ENCODE measurements at places on chromosomes 12 and 14. TPM values are rescaled to one million over a fixed set of nuclear protein-coding genes. Genes with fewer than 3 reads are reported as not detected.

The KRT82 gene
- not detected for total RNA-seq

- no peaks in the 10 kb centered on the region for H3K36me3 ChIP-seq
- no peak overlapping the region for H3K27ac ChIP-seq
- DNase-seq = no peak
- H3K4me3 ChIP-seq = no peak overlapping the region
Observed at GRCh38 chr14:104307627-104308401, 169.4 kb downstream of the KIF26A start.

- no peaks in the 10 kb centered on the region for H3K4me1 ChIP-seq
- H3K4me3 ChIP-seq = no peak overlapping the region
- DNase-seq = no peak
Observed at GRCh38 chr14:58872061-58872460, 234.3 kb downstream of the DACT1 start.

GRCh38 chr14:70188659-70189455 is at the start of gene SLC8A3:
TSS of gene SLC8A3 (minus strand) at chr14:70188951. CDS start at chr14:70168422, 20,529 bp downstream.
- H3K4me3 ChIP-seq = peak within 1 kb of the TSS; percentile 63
- peak; percentile 69 for DNase-seq
- H3K4me1 ChIP-seq = peaks cover 20% of the 10 kb centered on the region
- H3K27ac ChIP-seq = peak within 1 kb of the TSS; percentile 53

The SLC6A12 gene
- not detected for total RNA-seq

The FAM161B gene
- 0.66 TPM for total RNA-seq

The LYZ gene
- total RNA-seq = not detected

DNA sequence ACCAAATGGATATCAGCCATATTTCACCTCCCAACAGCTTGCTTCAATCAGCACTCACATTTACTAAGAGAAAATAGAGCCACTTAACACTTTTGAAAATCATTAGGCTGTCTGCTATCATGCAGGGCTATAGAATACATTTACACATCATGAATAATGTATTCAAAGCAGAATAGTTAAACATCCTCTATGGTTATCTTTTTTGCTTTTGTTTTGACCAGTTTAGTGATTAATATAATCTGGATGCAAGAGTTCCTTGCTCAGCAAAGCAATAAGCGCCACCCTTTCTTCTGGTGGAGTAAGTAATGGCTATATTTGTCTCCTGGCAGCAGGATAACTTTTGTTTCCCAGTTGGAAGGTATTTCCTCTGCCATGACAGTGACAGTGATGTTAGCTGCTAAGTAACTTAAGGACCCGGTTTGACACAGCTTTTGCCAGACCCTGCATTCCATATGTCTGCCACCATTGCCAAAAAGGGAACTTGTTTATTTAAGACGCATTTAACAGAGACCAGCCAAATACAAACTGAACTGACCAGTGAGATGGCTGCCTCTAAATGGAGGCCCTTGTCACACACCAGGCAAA is 70.3 kb upstream of the NR2C1 start:
- H3K27ac ChIP-seq = no peak overlapping the region
- H3K27me3 ChIP-seq = no peaks in the 10 kb centered on the region
- H3K4me3 ChIP-seq = no peak overlapping the region
- H3K36me3 ChIP-seq = no peaks in the 10 kb centered on the region
- H3K4me1 ChIP-seq = peaks cover 4% of the 10 kb centered on the region
- DNase-seq = no peak

- H3K4me3 ChIP-seq = no peak overlapping the region
- no peak for DNase-seq
- H3K4me1 ChIP-seq = no peaks in the 10 kb centered on the region
- no peaks in the 10 kb centered on the region for H3K36me3 ChIP-seq
- no peaks in the 10 kb centered on the region for H3K27me3 ChIP-seq
Observed at GRCh38 chr12:104741077-104741476, 217.0 kb downstream of the SLC41A2 start.

- peaks cover 30% of the 10 kb centered on the region for H3K36me3 ChIP-seq
- peaks cover 43% of the 10 kb centered on the region for H3K4me1 ChIP-seq
- no peaks in the 10 kb centered on the region for H3K27me3 ChIP-seq
Observed at GRCh38 chr14:55610713-55611370, 30.8 kb downstream of the KTN1 start.

DNA sequence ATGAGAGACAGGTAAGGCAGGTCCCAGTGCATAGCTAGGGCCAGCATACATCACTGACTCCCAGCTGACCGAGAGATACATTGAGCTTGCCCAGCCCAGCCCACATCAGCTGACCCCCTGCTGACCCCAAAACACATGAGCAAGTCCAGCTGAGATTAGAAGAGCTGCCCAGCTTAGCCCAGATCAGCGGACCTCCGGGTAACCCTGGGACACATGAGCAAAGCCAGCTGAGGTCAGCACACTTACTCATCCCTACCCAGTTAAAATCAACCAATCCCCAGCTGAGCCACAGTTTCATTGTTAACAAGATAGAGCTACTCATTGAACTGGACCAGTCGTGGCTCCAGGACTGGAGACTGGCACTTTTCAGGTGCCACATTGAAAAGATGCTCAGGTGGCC is 21.8 kb upstream of the FBXO34 start:
- H3K27me3 ChIP-seq = 0 out of 2 replicates have a peak, but pooled peaks cover 5% of the 10 kb centered on the region
- H3K4me1 ChIP-seq = no peaks in the 10 kb centered on the region
- no peak for DNase-seq
- no peak overlapping the region for H3K27ac ChIP-seq
- H3K36me3 ChIP-seq = no peaks in the 10 kb centered on the region

- H3K27me3 ChIP-seq = no peaks in the 10 kb centered on the region
- H3K4me3 ChIP-seq = no peak overlapping the region
- H3K36me3 ChIP-seq = peaks cover 61% of the 10 kb centered on the region
- DNase-seq = no peak
- H3K4me1 ChIP-seq = peaks cover 12% of the 10 kb centered on the region
- H3K27ac ChIP-seq = no peak overlapping the region
Observed at GRCh38 chr14:99516871-99517642, 35.8 kb downstream of the CCNK start.

DNA sequence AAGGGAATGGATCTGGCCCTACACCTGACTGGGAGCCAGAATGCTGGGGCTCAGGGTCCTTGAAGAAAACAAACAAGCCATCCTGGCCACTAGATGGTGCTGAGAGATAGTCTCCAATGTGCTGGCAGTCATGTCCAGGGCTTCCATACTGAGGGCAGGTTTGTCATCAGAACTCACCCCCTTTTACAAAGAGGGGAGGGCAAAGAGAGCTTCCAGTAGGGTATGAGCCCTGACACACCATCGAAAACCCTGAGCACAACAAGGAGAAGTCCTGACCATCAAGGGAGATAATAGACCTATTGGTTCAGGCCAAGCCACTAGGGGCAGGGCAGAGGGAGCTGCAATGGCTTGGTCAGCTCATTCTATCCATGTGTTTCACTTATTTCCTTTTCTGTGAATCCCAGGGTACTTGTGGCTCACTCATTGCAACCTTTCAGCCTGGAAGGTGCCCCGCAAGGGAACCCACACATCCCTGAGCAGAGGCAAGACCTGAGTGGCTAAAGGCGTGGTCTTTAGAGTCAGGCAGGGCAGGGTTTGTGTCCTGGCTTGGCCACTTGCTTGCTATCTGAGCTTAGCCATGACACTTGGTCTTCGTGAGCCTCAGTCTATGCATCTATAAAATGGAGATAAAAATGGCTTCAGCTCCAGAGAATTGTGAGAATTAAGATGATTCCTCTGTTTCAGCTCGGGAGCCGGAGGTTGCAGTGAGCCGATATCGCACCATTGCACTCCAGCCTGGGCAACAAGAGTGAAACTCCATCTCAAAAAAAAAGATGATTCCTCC is 6.2 kb upstream of the PLEKHH1 start:
- H3K36me3 ChIP-seq = no peaks in the 10 kb centered on the region
- no peak overlapping the region for H3K27ac ChIP-seq
- H3K27me3 ChIP-seq = peaks cover 7% of the 10 kb centered on the region
- no peak overlapping the region for H3K4me3 ChIP-seq
- no peak for DNase-seq

DNA sequence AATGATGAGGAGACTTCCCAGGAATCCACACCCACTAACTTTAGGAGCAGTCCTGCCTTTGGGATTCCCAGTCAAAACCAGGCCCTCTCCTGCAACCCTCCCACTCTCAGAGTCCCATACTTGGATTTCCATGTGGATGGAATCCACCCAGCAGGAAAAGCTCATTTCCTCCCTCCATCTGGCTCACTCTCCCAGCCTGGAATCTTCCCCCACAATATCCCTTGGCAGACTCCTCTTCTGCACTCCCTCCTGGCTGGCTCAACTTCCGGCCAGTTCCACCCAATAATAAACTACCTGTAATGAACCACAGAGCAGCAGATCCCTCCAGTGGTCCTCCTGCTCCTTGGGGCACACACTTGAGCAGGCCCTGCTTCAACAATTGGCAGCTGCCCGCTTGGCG is 102.8 kb upstream of the EGLN3 start:
- H3K27ac ChIP-seq = no peak overlapping the region
- H3K27me3 ChIP-seq = no peaks in the 10 kb centered on the region
- H3K4me3 ChIP-seq = no peak overlapping the region
- no peaks in the 10 kb centered on the region for H3K36me3 ChIP-seq
- peaks cover 9% of the 10 kb centered on the region for H3K4me1 ChIP-seq

DNA sequence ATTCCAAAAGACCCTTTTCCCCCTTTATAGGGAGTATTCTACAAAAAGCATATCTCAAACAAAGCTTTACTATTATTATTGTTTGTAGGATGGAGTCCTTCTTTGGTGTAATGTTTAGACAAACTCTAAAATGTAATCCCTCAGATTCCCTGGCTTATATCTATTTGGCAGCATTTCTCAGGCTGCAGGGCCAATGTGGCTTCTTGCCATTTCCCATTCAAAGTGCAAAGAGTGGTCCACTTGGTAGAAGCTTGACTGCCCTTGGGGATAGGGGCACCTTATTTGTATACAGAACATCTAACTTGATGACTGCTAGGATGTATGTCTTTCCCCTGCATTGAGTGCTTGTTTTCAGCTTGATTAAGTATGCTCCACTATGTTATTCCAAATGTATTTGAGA is 242.7 kb downstream of the PRKD1 start:
- no peaks in the 10 kb centered on the region for H3K27me3 ChIP-seq
- H3K27ac ChIP-seq = no peak overlapping the region
- H3K4me1 ChIP-seq = no peaks in the 10 kb centered on the region
- H3K4me3 ChIP-seq = no peak overlapping the region
- DNase-seq = no peak

The HHIPL1 gene
- not detected for total RNA-seq

The SERPINA1 gene
- total RNA-seq = 6.9 TPM

GRCh38 chr12:125902991-125903390 is 837.8 kb downstream of the AACS start:
- DNase-seq = no peak
- H3K27me3 ChIP-seq = no peaks in the 10 kb centered on the region
- no peak overlapping the region for H3K27ac ChIP-seq
- H3K4me3 ChIP-seq = no peak overlapping the region

- no peak overlapping the region for H3K27ac ChIP-seq
- no peaks in the 10 kb centered on the region for H3K4me1 ChIP-seq
- H3K36me3 ChIP-seq = no peaks in the 10 kb centered on the region
- no peak for DNase-seq
Observed at GRCh38 chr14:33834466-33835260, 116.2 kb downstream of the EGLN3 start.

DNA sequence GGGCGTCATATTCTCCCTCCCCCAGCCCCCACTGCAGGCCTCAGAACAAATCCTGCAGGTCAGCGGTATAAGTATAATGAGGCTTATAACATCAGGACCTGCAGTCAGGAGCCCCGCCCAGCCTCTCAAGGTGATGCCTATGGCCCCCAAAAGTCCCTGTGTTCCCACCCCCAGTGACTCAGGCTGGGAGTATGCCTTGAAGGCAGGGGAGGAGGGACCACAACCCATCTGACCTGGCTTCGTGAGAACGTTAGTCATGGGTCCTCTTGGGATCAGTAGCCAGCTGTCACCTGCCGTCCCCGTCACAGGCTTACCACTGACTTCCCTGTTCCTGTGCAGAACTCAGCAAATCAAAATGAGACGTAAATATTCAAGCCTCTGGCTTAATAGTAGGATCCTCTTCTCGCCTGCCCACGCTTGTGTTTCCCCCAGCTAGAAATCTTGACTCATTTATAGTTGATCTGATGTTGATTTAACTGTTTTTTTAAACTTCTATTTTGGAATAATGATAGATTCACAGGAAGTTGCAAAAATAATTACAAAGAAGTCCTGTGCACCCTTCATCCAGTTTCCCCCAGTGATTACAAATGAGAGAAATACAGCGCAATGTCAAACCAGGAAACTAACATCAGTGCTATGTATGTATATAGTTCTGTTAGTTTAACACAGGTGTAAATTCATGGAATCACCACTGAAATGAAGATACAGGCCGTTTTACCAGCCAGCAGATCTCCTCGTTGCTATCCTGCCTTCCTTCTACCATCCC is 107.5 kb downstream of the ADGRD1 start:
- no peak overlapping the region for H3K4me3 ChIP-seq
- H3K27me3 ChIP-seq = no peaks in the 10 kb centered on the region
- no peak overlapping the region for H3K27ac ChIP-seq
- no peaks in the 10 kb centered on the region for H3K36me3 ChIP-seq

The C12orf50 gene
- not detected for total RNA-seq

- no peaks in the 10 kb centered on the region for H3K36me3 ChIP-seq
- no peak overlapping the region for H3K4me3 ChIP-seq
- H3K27me3 ChIP-seq = no peaks in the 10 kb centered on the region
- no peak overlapping the region for H3K27ac ChIP-seq
- H3K4me1 ChIP-seq = no peaks in the 10 kb centered on the region
Observed at GRCh38 chr12:124021007-124021406, 48.0 kb downstream of the ZNF664 start.

- peaks cover 13% of the 10 kb centered on the region for H3K36me3 ChIP-seq
- no peak overlapping the region for H3K27ac ChIP-seq
- no peak for DNase-seq
- H3K4me3 ChIP-seq = no peak overlapping the region
- H3K4me1 ChIP-seq = peaks cover 65% of the 10 kb centered on the region
- no peaks in the 10 kb centered on the region for H3K27me3 ChIP-seq
Observed at GRCh38 chr14:93008381-93008780, 85.4 kb downstream of the CHGA start.

DNA sequence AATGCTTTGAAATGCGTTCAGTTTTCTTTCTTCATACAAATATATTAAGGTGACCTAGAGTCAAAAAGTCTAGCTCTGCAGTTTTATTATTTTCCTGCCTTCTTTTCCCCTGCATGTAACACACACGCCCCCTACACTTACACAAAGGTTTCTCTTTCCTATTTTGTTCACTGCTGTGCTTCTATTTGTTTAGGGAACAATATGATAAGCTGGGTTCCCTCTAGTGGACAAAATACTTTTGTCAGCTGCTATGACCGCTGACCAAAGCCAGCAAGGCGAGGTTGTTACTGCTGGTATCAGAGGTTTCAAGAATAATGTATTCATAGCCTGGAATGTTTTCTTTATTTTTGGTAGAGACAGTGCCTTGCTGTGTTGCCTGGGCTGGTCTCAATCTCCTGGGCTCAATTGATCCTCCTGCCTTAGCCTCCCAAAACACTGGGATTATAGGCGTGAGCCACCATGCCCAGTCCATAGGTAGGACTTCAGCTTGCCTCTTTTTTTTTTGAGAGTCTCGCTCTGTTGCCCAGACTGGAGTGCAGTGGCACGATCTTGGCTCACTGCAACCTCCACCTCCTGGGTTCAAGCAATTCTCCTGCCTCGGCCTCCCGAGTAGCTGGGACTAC is 33.4 kb downstream of the FNTB start:
- no peak overlapping the region for H3K4me3 ChIP-seq
- peaks cover 9% of the 10 kb centered on the region for H3K36me3 ChIP-seq
- no peak overlapping the region for H3K27ac ChIP-seq
- peak; percentile 47 for DNase-seq

The RHOJ gene
- 0.32 TPM for total RNA-seq
